Smooth muscle cell of the umbilical artery (primary cell): ENCODE measurements at places on chromosomes 4 and X. TPM values are rescaled to one million over a fixed set of nuclear protein-coding genes. Genes with fewer than 3 reads are reported as not detected.

ADAM29 gene
- not detected in 2 replicates for total RNA-seq

ENPEP gene
- total RNA-seq, result 0.30 and 3.1 TPM in 2 replicates

DDX53 gene
- not detected in 2 replicates for total RNA-seq

HELT gene
- not detected in 2 replicates for total RNA-seq

CSAG2 gene
- total RNA-seq, result not detected in 2 replicates

NPNT gene
- total RNA-seq, result 0.14 and 0.30 TPM in 2 replicates

IL3RA gene
- not detected in 2 replicates for total RNA-seq

H2BW2 gene
- not detected in 2 replicates for total RNA-seq

NAT8L gene
- 0.14 and 0.30 TPM in 2 replicates for total RNA-seq

NAA15 gene
- 25.8 and 57.2 TPM in 2 replicates for total RNA-seq

RIBC1 gene
- total RNA-seq, result 0.14 TPM in 1 of 2 replicates, not detected in the other

PROM1 gene
- not detected in 2 replicates for total RNA-seq

DMRTC1 gene
- not detected in 2 replicates for total RNA-seq

RUFY3 gene
- total RNA-seq, result 69.7 and 87.0 TPM in 2 replicates

TEX13D gene
- not detected in 2 replicates for total RNA-seq

PABPC5 gene
- 0.46 and 0.89 TPM in 2 replicates for total RNA-seq

PABPC1L2B gene
- not detected in 2 replicates for total RNA-seq

PAGE2B gene
- not detected in 2 replicates for total RNA-seq

SLC9A7 gene
- total RNA-seq, result 69.8 and 158 TPM in 2 replicates

CXorf65 gene
- not detected in 2 replicates for total RNA-seq

C4orf50 gene
- not detected in 2 replicates for total RNA-seq

ETDA gene
- total RNA-seq, result not detected in 2 replicates

ASB9 gene
- total RNA-seq, result 1.2 TPM in 2 replicates

ZNF275 gene
- 9.8 and 16.1 TPM in 2 replicates for total RNA-seq

DHRSX gene
- total RNA-seq, result 25.7 and 28.2 TPM in 2 replicates

UGT2B15 gene
- total RNA-seq, result not detected in 2 replicates

ARMCX5 gene
- total RNA-seq, result 13.9 and 20.8 TPM in 2 replicates

NAP1L3 gene
- total RNA-seq, result 13.1 and 19.3 TPM in 2 replicates
